IMR-90 (cell line): ENCODE measurements at places on chromosomes 4 and X. TPM values are rescaled to one million over a fixed set of nuclear protein-coding genes. Genes with fewer than 3 reads are reported as not detected.
A peak's percentile ranks its signal among the peaks of the same experiment; 100 is the strongest.

The ATP1B4 gene
- total RNA-seq = not detected in 2 replicates

The FAAH2 gene
- not detected in 2 replicates for total RNA-seq

The MAGEA4 gene
- not detected in 2 replicates for total RNA-seq

The SPANXD gene
- not detected in 2 replicates for total RNA-seq

The ATP8A1 gene
- total RNA-seq = 0.36 and 0.83 TPM in 2 replicates

The GAR1 gene
- 1.1 and 4.4 TPM in 2 replicates for total RNA-seq

The HEPH gene
- 16.4 and 23.5 TPM in 2 replicates for total RNA-seq

- H3K27me3 ChIP-seq = peaks cover 5% of the 10 kb centered on the region
- H3K4me3 ChIP-seq = peak overlapping the region; percentile 81
- H3K27ac ChIP-seq = no peak overlapping the region
- H3K36me3 ChIP-seq = peaks cover 2% of the 10 kb centered on the region; the same call in 1 of the 2 replicates
- DNase-seq = no peak
These were observed 528 bp upstream of the SLC25A4 start for GRCh38 chr4:185142564-185142911.

DNA sequence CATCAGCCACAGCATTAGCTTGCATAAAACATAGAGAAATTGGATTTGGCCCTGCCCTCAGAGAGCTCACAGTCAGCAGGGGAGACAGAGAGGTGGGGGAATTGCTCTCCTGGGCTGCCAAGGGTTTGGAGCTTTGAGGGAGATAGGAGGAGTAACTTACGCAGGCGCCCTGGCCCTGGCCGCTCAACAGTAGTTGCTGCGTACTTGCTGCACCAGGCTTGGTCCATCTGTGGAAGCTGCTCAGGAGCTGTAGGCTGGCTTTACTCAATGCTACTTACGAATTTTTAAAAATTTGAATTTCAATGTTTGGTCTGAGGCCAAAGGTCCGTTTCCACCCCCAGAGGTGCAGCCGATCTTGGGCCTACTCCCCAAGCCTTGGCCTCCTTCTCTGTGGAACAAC lies 83.3 kb downstream of the CPZ start:
- no peak for DNase-seq
- H3K36me3 ChIP-seq = no peaks in the 10 kb centered on the region
- no peak overlapping the region for H3K4me3 ChIP-seq
- H3K27ac ChIP-seq = no peak overlapping the region

GRCh38 chr4:148170408-148171365 lies 271.5 kb downstream of the NR3C2 start:
- no peaks in the 10 kb centered on the region; the same call in 1 of the 2 replicates for H3K27me3 ChIP-seq
- no peak overlapping the region for H3K27ac ChIP-seq
- no peaks in the 10 kb centered on the region for H3K36me3 ChIP-seq
- no peak overlapping the region for H3K4me3 ChIP-seq
- no peaks in the 10 kb centered on the region for H3K4me1 ChIP-seq
- no peak for DNase-seq

- no peaks in the 10 kb centered on the region for H3K4me1 ChIP-seq
- H3K27me3 ChIP-seq = no peaks in the 10 kb centered on the region
- no peak overlapping the region for H3K4me3 ChIP-seq
These were observed 1498.0 kb downstream of the STIM2 start for GRCh38 chr4:28358606-28359005.

GRCh38 chr4:177667687-177668086 lies 225.4 kb upstream of the AGA start:
- no peaks in the 10 kb centered on the region for H3K4me1 ChIP-seq
- H3K27me3 ChIP-seq = no peaks in the 10 kb centered on the region
- H3K27ac ChIP-seq = no peak overlapping the region
- DNase-seq = no peak
- H3K36me3 ChIP-seq = no peaks in the 10 kb centered on the region

DNA sequence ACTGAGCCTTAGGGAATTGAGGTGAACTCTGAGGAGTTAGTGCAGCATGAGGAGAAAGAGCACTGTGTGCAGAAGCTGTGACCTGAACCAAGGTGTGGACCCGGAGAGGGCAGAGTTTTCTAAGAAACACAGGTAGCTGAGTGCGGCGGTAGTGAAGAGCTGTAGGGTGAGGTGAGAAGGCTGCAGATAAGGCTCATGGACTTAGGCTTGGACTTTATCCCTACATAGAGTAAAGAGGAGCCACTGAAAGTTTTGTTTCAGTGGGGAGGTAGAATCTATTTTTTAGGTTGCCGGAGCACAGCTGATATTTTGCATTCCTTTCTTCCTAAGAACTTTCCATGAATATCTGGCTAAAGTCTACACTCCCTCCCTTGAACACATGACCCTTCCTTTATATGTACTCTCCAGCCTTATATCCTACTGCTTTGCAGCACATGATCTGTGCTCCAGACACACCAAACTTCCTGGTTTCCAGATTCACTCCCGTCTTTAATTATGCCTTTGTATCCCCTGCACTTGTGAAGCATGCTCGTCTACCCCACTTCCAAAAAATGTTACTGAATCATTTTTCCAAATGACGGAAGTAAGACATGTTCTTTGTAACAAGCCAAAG lies 10.6 kb upstream of the PGRMC2 start:
- no peak overlapping the region for H3K27ac ChIP-seq
- H3K4me3 ChIP-seq = no peak overlapping the region
- no peaks in the 10 kb centered on the region for H3K27me3 ChIP-seq
- H3K36me3 ChIP-seq = no peaks in the 10 kb centered on the region; the same call in 1 of the 2 replicates
- DNase-seq = no peak

DNA sequence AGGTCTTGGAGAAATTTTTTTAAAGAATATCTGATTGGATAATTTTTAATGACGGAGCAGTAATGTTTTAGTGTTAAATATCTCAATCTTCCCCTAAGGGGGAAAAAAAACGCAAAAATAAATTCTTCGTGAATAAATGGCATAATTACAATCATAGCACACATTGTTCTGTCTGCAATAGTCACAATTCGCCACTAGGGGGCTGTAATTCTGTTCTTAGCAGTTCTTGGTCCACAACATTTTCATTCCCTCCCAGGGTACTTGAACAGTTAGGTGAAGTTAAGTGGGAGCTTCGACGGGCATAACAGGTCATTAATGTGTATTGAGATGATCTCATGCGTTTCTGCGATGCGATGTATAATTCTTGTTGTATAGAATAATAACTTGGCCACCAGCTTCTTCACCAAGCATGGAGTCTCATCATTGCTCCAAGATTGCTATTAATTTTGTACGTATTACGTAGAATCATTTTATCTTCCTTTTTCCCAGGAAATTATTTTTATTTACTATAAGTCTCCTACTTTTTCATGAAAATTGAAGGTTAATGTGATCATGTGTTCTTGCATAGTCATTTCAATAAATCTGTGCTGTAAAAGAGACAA lies 27.2 kb downstream of the HTR2C start:
- H3K27me3 ChIP-seq = no peaks in the 10 kb centered on the region
- no peaks in the 10 kb centered on the region for H3K36me3 ChIP-seq
- H3K4me3 ChIP-seq = no peak overlapping the region
- peak; percentile 35 for DNase-seq

GRCh38 chr4:6279582-6280289 lies 10.1 kb downstream of the WFS1 start:
- peaks cover 30% of the 10 kb centered on the region for H3K4me1 ChIP-seq
- peaks cover 40% of the 10 kb centered on the region; the same call in 1 of the 2 replicates for H3K36me3 ChIP-seq
- no peak overlapping the region for H3K4me3 ChIP-seq
- H3K27me3 ChIP-seq = no peaks in the 10 kb centered on the region
- no peak overlapping the region for H3K27ac ChIP-seq
- DNase-seq = no peak

GRCh38 chrX:102988517-102988916 lies 51.4 kb downstream of the RAB40AL start:
- H3K36me3 ChIP-seq = no peaks in the 10 kb centered on the region
- H3K27ac ChIP-seq = no peak overlapping the region
- peaks cover 8% of the 10 kb centered on the region; the same call in 1 of the 2 replicates for H3K27me3 ChIP-seq
- H3K4me1 ChIP-seq = no peaks in the 10 kb centered on the region

DNA sequence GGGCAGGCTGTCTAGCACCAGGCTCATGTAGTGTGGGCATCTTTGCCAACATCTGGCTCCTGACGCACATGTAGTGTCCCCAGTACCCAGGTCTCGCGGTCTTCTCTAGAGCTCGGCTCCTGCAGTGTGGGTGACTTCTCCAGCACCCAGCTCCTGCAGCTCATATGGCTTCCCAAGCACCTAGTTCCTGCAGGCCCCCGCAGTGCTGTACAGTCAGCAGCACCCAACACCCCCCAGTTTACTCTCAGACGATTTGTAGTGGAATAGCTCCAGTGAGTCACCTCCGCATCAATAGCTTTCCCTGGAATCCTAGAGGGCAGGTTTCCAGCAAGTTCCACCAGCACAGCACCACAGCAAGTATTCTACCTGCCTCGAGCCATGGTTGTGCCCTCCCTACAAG lies 30.9 kb downstream of the ZNF41 start:
- H3K4me3 ChIP-seq = no peak overlapping the region
- peaks cover 18% of the 10 kb centered on the region for H3K36me3 ChIP-seq
- no peaks in the 10 kb centered on the region for H3K4me1 ChIP-seq
- H3K27me3 ChIP-seq = no peaks in the 10 kb centered on the region
- no peak overlapping the region for H3K27ac ChIP-seq
- no peak for DNase-seq

GRCh38 chr4:115042496-115042895 lies 70.9 kb downstream of the NDST4 start:
- H3K4me3 ChIP-seq = no peak overlapping the region
- H3K27me3 ChIP-seq = no peaks in the 10 kb centered on the region
- no peaks in the 10 kb centered on the region for H3K4me1 ChIP-seq
